ENCODE measurements at places on chromosomes 2 and 18.

DNA sequence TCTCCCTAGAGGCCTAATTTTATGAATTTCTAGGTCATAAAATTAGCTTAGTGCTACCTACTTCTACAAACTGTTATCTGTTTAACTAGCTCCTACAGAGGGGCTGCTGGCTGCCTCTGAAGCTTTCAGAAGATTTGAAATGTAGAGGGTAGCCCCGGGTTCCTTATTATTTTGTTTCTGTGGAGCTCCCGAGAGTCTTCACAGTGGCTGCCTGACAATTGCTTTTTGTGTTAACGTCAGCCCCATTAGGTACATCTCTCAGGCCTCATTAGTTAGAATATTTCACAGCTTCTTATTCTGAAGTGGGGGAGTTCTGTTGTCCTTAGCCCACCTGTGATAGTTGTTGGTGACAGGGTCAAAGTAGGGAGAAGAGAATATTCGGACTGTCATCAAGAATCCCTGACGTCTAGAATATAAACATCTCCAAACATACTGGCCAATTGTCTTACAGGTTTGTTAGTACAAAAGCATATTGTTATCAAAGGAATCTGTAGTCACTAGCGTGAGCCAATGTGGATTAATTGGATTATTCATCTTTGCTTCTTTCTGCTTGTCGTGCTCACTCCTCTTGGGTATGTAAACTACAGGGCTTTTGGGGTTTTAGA is 77.5 kb downstream of the DIS3L2 start:
- no peak for DNase-seq

DNA sequence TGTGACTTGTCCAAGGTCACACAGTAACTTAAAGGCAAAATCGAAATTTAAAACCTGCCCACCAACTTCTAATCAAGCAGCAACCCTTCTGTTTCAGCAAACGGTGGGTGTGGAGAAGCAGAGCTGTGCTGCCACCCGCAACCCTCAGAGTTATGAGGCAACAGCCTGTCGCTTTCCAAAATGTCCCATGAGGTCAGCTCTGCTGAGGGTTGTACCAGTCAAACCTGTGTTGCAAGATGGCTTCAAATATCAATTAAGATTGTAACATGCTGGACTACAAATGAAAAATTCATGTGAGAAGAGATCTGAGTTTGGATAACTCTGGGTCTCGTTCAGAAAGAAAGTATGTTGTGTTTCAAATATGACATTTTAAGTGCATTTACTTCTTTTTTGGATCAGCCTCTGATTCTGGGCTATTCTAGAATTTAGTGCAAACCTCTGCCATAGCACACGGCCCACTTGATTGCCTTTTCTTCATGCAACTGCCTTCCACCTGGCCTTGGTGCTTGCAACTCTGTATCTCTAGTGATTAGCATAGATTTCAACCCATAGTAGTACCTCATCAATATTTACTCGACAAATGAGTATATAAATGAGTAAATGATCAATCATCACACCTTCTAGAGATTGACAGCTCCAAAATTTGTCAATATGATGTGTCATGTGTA is 69.3 kb downstream of the TIMM21 start:
- DNase-seq = no peak

GRCh38 chr2:38315707-38316333 is 61.3 kb downstream of the ATL2 start:
- no peak for DNase-seq

GRCh38 chr2:152558158-152558984 is 158.9 kb downstream of the PRPF40A start:
- no peak for DNase-seq

DNA sequence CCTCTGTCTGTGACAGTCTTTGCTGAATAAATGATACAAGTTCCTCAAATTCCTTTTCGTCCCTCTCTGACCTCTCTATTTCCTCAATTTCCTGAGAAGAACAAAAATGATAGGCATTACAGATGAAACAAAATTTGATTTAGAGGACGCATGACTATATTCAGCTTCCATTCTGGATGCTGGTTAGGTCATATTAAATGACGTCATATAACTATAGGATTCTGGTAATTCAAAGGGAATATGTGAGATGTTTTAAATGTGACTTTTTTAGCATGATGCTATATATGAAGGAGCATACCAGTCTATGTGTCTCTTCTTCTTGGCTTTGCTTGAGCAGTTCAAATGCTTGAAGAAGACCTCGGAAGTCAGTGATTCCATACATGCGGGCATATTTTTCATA is 102.3 kb downstream of the TTN start:
- DNase-seq = no peak

GRCh38 chr2:23645230-23645808 is 260.3 kb downstream of the KLHL29 start:
- DNase-seq = no peak

GRCh38 chr2:44833171-44834069 is 108.1 kb upstream of the SIX3 start:
- DNase-seq = no peak

GRCh38 chr2:185433824-185434223 is 304.8 kb upstream of the FSIP2 start:
- no peak for DNase-seq

DNA sequence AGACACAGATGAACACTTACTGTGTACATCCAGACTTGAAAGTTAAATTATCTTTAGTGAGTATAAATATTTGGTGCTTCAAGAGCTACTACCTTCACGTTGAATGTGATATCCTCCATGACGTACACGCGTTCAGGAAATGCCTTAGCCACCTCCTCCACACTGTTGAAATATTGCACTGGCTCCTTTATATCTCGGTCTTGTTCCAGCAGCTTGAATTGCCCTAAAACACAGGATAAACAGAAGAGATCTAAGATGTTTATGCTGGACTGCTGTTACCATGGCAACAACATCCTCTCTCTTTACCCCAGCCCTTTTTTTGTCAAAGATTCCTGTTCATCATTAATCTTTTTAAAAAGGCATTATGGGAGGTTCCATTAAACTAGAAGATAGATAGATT is 120.3 kb downstream of the MEP1B start:
- DNase-seq = no peak

- no peak for DNase-seq
Observed at GRCh38 chr2:236014408-236015131, 153.6 kb downstream of the GBX2 start.

GRCh38 chr2:241358470-241358869 is 2.4 kb downstream of the FARP2 start:
- DNase-seq = no peak

GRCh38 chr2:30147196-30147714 is 448 bp downstream of the YPEL5 start:
- DNase-seq = no peak

DNA sequence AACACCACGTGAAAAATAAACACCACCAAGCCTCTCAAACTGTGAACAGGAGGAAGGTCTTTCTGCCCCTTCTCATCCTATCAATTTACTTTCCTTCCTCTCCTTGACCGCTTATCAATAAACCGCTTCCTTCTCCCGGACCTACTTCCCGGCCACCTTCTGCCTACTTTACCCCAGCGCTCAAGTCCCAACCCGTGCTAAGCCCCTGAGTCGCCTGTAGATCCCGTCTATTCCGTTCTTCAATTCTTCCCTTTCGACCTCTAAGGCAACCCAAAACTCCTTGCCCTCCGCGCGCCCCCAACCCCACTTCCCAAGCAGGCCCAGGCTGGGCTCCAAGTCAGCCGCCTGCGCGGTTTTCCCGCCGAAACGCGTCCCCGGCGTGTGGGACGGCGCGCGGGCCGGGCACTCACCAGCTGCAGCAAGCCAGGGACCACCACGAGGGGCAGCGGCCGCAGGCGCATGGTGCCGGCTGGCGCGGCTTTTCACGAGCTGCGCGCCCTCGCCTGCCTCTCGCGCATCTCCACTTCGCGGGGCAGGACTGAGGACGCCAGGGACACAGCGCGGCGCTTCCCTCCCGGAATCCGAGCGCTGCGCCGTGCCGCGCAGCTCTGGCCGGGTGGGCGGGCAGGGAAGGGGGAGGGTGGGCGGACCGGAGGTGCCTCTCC is at the start of gene NXPH2:
Gene NXPH2 (minus strand): TSS at position 610 of the 665 bp plus-strand sequence. CDS start 149 bp downstream, at position 461.
- no peak for DNase-seq

- DNase-seq = no peak
Observed at GRCh38 chr2:26727641-26728561, 35.4 kb downstream of the KCNK3 start.

DNA sequence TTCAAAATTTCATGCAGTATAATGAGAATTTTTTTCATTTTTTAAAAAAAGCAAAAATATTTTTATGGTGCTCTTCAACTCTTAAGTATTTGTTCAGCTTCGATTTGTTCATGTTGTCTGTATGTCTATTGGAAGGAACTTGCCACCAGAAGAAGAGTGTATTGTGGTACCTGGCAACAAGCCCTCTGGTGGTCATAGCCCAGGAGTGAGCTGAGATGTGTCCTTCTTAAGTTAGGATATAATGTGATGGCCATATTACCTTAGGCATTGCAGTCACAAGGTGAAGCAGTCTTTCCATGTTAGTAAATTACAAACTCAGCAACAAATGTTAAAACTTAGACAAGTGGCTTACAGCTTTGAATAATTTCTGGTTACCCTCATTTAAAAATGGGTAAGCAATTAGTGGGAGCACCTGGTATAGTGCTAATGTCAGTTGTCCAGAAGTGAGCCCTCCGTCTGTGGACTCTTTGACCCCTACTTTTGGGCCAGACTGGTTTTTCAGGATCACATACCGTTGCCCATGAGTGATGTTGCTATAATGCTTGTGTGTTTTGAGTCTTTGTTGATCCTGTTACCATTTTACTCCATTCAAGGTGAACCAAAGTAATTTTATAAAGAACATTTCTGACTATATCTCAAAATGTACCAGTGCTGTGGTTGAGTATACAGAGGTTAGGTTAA is 57.4 kb downstream of the MYO1B start:
- DNase-seq = no peak

DNA sequence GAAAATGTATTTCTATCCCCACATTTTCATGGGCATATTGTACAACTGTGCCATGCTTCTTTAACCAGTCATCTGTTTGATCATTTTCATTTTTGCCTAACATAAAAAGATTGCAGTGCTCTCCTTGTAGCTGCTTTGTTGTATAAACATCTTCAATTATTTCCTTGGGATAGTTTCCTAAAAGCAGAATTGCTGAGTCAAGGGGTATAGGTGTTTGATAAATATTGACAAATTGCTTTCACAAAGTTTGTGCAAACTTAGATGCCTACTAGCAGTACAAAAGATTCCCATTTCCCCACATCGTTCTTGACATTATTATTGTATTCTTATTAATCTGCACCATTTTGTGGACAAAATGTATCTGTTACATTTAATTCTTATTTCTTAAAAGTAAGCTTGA is 479.6 kb downstream of the FBXO15 start:
- DNase-seq = no peak

GRCh38 chr2:45957533-45958227 is 306.2 kb downstream of the PRKCE start:
- DNase-seq = no peak

- DNase-seq = peak; percentile 98
Observed at GRCh38 chr2:99141110-99142108, at the start of gene C2orf15. Gene C2orf15, plus strand, starts transcription at chr2:99141707. Its CDS starts 8,852 bp downstream, at chr2:99150559.

DNA sequence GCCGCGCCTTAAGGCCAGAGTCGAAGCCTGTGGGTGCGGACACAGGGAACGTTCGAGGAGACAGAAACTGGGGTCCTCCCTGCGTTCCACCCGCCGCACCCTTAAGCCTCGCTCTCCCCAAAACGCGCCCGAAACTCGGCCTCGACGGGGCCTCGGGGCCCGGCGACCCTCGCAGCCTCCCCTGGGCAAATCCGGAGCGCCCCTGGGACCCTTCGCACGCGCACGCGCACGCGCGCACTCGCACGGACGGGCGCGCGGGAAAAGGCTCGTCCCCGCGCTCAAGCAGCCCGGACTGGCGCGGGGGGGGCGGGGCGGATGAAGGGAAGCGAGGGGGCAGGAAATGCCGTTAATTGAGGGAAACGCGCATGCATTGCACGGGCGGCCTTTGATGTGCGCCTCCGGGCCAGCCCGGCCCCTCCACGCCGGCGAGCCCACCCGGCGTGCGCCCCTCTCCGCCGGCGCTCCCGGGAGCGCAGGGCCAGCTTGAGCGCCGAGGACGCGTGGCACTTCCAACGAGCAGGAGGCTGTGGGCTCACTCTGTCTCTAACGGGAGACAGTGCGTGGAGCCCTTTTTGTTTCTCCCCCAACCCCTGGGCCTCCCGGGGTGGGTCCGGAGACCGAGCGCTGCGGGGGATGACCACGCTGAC is 5.4 kb upstream of the SALL3 start:
- DNase-seq = no peak

- no peak for DNase-seq
Observed at GRCh38 chr2:10001586-10001985, 41.8 kb upstream of the KLF11 start.

- DNase-seq = no peak
Observed at GRCh38 chr2:38875227-38875575, 533 bp downstream of the DHX57 start.

DNA sequence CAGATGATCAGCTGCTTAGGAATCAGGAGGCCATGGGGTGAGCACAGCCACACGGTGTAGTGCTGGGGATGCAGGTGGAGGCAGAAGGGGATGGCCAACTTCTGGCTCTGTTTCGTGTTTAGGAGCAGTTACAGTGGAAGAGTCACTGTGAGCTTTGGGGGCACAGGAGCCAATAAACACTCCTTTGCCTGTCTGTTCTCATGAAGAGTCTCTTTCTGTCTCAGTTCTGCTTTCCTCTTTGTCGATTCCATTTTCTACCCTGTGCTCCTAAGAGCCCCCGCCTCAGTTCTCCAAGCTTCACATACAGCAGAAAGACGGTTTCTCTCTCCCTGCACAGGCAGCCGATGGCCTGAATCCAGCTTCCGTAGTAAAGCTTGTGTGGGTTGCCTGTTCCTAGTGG is 21.0 kb upstream of the RRM2 start:
- DNase-seq = no peak

DNA sequence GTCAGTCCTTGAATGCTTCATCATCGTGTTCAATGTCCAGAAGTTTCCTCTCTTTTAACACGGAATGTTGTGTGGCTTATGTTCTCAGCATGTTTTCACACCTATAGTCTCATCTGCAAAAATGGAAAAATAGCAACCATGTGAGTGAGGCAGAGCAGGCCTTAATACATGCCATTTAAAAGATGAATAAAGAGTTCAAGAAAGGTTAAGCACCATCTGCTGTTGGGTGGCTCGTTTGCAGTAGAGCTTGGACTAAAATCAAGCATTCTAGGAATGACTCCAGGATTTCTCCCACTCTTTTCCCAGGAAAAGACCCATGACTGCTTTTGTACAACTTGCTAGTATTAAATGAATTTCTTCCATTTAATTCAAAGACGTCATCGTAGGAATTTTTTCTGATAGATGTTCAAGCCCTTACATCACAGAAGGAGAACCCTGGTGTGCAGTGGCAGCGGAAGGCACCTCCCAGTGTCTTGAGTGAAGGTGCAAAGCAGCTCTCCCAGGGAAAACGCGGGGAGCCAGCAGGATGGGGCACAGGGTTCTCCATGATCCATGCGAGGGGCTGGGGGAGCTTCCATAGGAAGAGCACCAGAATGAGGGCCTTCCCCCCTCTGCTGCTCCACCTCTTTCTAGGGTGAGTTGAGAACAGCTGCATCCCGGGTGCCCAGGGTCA is 9.6 kb downstream of the DCDC2C start:
- DNase-seq = no peak

DNA sequence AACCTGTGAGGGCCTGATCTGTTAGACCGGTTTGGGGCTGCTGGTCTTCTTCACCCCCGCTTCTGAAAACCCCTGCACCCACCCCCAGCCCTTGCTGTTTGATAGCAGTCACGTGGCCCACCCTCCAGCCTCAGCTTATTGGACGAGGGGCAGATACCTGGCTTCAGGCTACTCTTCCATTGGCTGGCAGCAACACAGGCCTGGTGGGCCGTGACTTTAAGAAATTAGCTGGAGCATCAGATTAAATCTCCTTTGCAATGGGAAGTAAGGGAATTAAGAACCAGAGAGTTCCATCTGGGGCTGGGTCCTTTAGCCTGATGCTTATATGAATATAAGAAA is 107.3 kb downstream of the KLHL29 start:
- no peak for DNase-seq

Measured in T-helper 17 cell (primary cell).